ENCODE measurements at places on chromosomes 2 and 18. TPM values are rescaled to one million over a fixed set of nuclear protein-coding genes. Genes with fewer than 3 reads are reported as not detected.

ANTXR1 gene
- 31.8 TPM for total RNA-seq

PJVK gene
- 3.3 TPM for total RNA-seq

NRP2 gene
- total RNA-seq = 41.9 TPM

GPR55 gene
- total RNA-seq = not detected

IFIH1 gene
- 3.2 TPM for total RNA-seq

SPEG gene
- total RNA-seq = 7.8 TPM

CDH7 gene
- total RNA-seq = not detected

LHCGR gene
- total RNA-seq = not detected

KIDINS220 gene
- total RNA-seq = 84.4 TPM

GLI2 gene
- total RNA-seq = 4.0 TPM

DSG1 gene
- not detected for total RNA-seq

DPP4 gene
- total RNA-seq = 48.4 TPM

PAX8 gene
- total RNA-seq = 0.43 TPM

RNF125 gene
- total RNA-seq = 1.0 TPM

NOSTRIN gene
- total RNA-seq = 0.09 TPM

NBAS gene
- total RNA-seq = 98.8 TPM

CHRNG gene
- total RNA-seq = not detected

TMEM178A gene
- 0.69 TPM for total RNA-seq

GAREM2 gene
- 0.47 TPM for total RNA-seq

RGPD3 gene
- total RNA-seq = under 0.01 TPM

C1GALT1C1L gene
- 0.34 TPM for total RNA-seq

CFAP65 gene
- under 0.01 TPM for total RNA-seq

FMNL2 gene
- 31.8 TPM for total RNA-seq

ANKRD62 gene
- total RNA-seq = not detected

CIB4 gene
- not detected for total RNA-seq

TFPI gene
- total RNA-seq = 147 TPM

PAIP2B gene
- total RNA-seq = 0.63 TPM

C2orf78 gene
- total RNA-seq = not detected

COX5B gene
- 549 TPM for total RNA-seq

STRADB gene
- total RNA-seq = 28.6 TPM

MGAT4A gene
- not detected for total RNA-seq

TRPM8 gene
- total RNA-seq = not detected

Measured in bronchial smooth muscle cell (primary cell).